Testis (tissue), 5 donors: ENCODE measurements at places on chromosomes 16 and 17. TPM values are rescaled to one million over a fixed set of nuclear protein-coding genes. Genes with fewer than 3 reads are reported as not detected.

NUBP1 gene
- polyA plus RNA-seq, result 41.1 TPM

DNA sequence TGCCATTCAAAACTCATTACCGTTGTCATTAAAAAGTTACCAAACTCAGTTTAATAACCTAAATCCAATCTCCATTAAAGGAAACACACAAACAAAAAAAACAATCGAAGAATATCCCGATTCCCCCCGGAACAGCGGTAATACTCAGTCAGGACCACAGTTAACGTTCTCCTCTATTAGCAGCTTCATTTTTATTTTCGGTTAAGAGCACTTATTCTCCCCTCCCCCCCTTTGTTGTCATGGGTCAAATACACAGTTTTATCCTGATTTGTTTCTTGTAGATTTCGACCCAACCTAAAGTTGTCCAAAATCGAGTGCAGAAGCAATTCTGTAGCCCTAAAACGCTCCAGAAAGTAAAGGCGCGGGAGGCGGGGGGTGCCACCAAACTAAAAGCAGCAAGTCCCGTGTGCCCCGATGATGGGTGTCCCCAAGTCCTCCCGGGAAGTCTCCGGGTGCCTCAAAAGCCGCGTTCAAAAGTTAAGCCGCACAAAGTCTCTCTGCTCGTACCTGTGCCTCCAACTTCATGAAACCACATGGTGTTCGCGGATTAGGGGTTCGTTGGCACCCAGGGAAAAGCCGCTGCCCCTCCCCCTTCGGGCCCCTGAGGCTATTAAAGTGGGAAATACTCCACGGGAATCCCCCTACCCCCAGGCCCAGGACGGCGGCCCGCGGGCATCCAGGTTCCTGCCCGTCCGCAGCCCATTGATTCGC lies 996 bp downstream of the SUMO2 start:
- peak; percentile 53 for DNase-seq

- DNase-seq, result no peak
Measured at GRCh38 chr17:80154166-80154565, 7.2 kb upstream of the EIF4A3 start.

GRCh38 chr17:36856903-36857381 lies 80.3 kb upstream of the LHX1 start:
- DNase-seq, result no peak

DNA sequence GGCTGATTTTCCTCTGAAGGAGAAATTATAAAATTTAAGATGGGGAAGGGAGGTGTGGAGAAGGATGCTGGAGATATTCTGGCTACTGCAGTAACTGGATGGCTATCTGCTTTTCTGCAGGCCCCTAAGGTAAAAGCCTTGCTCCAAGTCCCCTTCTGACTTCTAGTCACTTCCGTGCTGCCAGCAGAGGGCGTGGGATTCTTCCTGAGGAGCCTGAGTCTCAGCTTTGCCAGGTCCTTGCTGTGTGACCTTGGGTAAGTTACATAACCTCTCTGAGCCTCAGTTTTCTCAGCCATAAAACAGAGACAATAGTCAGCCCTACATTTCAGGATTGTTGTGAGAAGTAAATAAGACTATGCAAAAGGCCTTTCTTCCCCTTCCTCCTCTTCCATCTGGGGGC lies 24.3 kb upstream of the TMEM220 start:
- peak; percentile 67 for DNase-seq

DNA sequence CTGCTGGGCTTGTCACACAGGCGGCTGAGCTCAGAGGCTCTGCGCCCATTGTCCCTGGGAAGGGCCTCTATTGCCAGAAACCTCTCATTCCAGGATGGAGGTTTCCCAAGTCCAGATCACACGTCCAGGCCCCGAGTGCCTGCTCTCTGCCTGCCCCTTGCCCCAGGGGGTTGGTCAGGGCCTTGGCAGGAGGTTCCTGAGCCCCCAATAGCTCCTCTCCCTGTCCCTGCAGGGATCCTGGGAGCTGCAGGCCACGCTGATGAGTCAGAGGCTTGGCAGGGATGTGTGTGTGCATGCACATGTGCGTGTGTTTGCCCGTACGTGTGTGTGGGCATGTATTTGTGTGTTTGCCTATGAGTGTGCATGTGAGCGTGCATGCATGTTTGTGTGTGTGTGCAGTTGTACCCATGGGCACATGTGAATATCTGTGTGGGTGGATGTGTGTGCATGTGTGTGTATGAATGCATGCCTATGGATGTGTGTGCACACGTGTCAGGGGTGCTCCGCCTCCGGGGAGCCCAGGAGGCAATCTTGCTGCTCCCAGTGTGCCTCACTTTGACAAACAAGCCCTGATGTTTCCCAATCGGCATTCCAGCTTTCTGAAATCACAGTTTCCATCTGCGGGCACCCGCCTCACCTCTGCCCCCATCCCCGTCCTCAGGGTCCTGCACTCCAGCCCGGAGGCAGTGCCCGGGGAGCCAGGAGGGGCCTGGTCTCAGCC lies 98.4 kb upstream of the GSE1 start:
- DNase-seq, result no peak

- no peak for DNase-seq
Measured at GRCh38 chr17:45929344-45929743, 35.0 kb downstream of the MAPT start.

DNA sequence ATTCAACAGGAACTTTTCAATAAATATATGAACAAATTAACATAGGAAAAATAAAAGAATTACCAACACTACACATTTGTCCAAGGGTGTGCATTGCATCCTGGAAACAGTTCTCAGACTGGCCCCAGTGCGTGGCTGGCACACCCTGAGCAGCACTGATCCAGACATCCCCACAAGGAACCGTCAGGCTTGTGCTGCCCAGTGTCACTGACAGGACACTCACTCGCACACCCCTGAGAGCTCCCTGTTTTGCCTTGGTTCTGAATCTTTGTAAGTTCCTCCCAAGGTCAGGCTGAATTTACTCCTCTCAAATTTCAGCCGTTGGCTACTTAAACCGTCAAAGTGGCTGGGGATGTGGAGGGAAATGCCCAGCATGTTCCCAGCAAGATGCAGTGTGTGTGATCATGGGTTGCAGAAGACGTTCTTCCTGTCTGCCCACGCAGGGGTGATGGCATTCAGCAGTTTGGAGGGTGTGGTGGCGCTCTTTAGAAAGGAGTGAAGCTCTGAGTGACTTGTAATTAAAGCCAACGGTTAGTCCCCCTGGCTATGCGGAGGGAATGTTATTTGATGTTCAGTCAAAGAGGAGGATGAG lies 1.7 kb downstream of the MT2A start:
- peak; percentile 59 for DNase-seq

CTRL gene
- polyA plus RNA-seq, result 0.36 TPM

- DNase-seq, result no peak
Measured at GRCh38 chr17:6472517-6472916, 28.3 kb downstream of the PIMREG start.

DNA sequence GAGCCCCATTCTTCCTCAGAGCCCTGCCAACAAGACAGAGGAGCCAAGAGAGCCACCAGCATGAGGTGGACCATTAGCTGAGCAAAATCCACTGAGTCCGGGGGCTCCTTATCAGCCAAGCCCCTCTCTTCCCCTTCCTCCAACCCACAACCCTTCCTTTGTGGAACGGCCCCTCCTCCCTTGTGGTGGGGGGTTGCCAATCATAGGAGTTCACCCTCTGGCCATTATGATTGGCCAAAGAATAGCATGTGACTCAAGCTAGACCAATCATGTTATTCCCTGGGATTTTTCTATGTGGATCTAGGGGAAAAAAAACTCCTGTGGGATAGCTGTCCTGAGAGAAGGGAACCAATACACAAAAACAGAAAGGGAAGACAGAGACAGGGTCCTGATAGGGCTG lies 120.5 kb downstream of the C16orf95 start:
- DNase-seq, result no peak
